CD4-positive, alpha-beta T cell treated with Interleukin-17A for 4 hours (primary cell): ENCODE measurements at places on chromosomes 5 and 9.

DNA sequence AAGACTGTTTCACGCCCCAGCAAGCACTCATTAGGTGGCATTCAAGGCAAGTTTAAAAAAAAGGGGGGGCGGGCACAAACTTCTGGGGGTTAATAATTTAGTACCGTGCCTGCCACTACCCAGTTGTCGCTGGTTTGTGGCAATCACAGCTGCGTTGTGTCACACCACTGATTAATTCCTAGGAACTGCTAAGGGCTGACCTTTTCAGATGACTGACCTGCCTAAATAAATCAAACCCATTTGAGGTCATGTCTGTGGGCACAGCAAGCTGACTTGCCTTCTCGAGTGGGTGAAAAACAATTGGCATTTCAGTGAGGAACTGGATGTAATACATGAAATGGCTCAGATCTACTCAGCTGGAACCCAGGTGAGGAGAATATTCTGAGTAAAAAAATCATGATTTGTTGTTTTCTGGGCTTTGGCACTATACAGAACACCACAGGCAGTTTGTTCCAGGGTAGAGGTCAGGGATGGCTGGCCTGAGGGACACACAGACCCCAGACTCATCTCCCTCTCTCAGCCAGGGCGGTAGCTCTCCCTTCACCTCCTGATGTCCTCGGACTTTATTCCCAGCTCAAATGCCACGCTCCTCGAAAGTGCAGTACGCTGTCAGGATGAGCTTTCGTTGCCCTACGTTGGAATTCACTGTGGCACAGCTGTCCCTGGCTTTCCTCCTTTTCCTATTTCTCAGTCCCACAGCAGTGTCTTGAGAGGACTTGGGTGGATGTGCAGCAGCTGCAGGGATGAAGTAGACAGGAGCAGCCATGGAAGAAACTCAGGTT is 15.5 kb upstream of the MGAT1 start:
- no peak for DNase-seq

- DNase-seq: no peak
Observed at GRCh38 chr5:53568401-53568800, 8.0 kb downstream of the NDUFS4 start.

DNA sequence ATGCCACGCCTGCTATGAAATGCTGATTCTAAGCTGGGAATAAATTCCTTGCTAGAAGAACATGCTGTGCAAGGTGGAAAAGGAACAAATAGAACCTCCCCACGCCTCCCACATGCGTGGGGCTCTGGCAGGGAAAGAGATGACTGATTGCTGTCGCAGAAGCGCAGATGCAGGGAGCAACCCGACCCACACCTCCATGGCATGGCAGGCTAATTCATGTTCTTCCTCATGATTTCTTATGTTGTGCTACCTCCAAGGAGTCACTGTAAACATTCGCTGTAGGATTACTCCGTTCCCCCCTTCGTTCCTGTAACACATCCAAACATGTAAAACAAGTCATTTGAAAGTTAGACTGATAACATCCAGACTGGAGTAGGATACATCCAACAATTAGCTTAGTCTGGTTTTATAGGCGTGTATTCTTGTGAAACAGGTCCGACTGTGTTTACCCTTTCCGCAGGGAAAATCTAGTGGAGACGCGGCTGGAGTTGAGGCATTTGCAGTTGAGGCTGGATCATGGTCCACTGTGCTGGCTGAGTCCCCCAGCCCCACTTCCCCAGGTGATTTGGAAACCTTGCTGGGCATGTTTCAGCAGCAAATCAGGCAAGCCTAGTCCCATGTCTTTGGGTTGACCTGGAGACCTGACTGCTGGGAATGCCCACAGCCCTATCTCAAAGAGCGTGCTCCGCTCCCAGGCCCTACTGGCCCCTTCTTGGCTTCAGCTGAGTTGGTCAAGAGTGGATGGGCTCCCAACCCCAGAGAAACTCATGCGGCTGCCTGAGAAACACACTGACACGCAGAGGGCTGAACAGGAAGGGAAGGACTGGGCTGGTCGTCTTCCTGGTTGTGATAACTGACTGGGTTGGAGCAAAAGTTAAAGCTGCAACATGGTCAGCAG is 24.8 kb upstream of the ANKRD33B start:
- DNase-seq: no peak

DNA sequence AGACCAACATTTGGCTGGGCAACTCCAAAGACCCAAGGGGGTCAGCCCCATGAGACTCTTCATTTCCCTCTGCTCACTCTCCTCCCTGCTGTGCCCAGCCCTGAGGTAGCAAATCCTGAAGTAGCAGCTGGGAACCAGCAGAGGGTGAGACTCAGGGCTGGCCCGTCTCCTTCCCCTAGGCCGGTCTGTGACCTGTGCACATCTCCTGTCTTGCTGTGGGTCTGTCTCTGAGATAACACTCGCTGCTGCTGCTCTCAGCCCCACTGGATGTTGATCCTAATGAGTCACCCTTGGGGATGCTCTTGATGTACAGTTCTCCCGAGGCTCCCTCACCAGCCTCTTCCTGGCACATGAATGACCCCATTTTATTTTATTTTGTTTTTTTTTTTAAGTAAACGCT is 7.3 kb upstream of the OR2V1 start:
- no peak for DNase-seq

DNA sequence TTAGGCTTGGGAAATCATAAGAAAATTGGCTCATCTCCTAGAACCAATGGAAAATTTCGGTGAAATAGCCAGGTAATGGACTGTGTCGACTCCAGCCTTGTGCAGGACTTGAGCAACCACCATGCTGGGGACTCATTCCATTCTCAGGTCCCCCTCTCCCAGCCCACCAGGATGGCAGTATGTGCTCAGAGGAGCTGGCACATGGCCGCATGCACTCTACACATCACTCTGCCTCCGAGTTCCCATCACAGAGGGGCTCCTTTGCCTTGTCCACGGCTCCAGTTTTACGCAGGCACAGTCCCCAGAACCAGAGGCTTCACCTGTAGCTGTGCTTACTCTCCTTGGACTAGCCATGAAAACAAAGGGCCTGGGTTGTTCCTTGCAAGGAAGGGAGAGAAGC is 149.3 kb downstream of the PAX5 start:
- no peak for DNase-seq

DNA sequence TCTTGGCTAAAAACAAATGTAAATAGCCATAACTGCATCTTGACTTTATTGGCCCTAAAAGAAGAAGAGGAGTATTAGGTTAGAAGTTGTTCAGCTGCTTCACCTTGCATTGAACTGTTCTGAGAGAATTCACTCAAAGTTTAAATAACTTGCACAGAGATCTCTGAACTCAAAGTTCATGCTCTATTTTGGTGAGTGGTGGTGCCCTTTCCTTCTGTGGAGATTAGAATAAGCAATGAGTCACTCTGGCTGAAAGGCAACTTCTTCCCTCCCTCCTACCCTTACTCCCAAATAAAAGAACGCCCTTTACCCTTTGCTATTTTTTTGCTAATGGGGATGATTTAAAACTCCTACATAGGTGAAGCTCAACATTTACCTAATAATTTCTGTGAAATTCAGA is 48.9 kb downstream of the ERMP1 start:
- DNase-seq: no peak

DNA sequence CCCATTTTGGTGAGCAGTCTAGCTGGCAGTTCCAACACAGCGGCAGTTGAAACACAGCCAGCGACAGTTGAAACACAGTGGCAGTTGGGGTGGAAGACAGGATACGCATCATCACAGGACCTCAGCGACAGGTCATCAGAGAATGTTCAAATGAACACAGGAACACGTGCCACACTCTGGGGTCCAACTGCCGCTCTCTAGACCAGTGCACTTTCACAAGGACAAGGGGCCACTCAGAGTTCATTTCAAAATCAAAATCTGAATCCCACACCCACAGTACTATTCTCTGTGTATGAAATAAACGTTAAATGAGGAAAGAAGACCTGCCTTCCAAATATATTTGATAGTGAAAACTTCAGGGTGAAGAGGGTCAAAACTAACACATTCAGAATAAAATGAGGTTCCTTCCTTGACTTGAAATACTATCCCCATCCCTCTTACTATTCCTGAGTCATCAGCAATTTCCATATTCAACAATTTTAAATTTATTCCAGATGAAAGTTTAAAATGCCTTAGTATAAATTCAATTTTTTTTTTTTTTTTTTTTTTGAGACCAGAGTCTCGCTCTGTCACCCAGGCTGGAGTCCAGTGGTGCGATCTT is 53.0 kb upstream of the SIMC1 start:
- no peak for DNase-seq

DNA sequence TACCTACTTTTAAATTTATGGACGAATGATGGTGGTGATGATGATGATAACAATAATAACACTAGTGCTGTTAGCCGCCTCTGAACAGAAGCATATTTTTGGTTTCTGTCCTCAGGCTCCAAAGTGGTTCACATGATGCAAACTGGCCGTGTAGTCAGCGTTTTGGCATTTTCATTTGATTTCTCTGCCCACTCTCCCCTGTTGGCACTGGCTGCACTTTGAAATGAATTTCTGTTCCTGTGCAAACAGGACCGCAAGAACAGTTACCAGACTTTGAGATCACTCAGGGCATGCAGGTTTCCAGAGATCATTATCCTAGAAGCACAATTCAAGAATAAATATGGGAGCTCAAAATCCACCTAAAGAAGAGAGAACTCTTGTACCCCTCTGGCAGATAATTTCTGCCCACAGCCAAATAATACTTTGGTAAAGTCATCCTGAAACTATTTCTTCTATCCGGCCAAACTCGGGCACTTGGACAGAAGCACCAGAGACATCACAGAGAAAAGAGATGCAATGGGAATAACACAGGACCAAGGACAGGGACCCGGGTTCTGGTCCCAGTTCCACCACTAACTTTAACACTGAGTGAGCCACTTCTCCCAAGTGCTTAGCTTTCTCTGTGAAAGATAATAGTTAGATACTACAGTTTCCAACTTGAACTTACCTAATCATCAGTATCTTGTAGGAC is 201.7 kb upstream of the PTGER4 start:
- no peak for DNase-seq

DNA sequence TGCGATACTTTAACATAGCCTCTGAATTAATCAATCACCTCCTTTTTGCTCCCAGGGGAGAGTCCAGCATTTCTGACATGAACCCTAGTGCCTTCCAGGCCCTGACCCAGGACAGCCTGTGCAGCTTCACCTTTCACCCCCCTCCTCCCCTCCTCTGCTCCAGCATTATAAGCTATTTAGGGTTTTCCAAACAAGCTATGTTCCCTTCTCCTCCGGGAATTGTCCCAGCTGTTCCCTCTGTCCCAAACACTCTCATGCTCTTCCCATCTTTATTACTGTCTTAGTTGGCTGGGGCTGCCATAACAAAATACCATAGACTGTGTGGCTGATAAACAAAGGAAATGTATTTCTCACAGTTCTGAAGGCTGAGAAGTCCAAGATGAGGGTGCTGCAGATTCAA is 161.5 kb downstream of the EBF1 start:
- no peak for DNase-seq

GRCh38 chr5:39598661-39599248 is 174.0 kb upstream of the DAB2 start:
- no peak for DNase-seq

- no peak for DNase-seq
Observed at GRCh38 chr5:153905219-153905618, 133.5 kb downstream of the FAM114A2 start.

GRCh38 chr5:81925981-81926380 is 45.8 kb upstream of the ATG10 start:
- DNase-seq: no peak

- no peak for DNase-seq
Observed at GRCh38 chr9:114694719-114695269, 12.8 kb upstream of the TEX48 start.

- DNase-seq: no peak
Observed at GRCh38 chr9:70387663-70388062, 26.8 kb downstream of the KLF9 start.

DNA sequence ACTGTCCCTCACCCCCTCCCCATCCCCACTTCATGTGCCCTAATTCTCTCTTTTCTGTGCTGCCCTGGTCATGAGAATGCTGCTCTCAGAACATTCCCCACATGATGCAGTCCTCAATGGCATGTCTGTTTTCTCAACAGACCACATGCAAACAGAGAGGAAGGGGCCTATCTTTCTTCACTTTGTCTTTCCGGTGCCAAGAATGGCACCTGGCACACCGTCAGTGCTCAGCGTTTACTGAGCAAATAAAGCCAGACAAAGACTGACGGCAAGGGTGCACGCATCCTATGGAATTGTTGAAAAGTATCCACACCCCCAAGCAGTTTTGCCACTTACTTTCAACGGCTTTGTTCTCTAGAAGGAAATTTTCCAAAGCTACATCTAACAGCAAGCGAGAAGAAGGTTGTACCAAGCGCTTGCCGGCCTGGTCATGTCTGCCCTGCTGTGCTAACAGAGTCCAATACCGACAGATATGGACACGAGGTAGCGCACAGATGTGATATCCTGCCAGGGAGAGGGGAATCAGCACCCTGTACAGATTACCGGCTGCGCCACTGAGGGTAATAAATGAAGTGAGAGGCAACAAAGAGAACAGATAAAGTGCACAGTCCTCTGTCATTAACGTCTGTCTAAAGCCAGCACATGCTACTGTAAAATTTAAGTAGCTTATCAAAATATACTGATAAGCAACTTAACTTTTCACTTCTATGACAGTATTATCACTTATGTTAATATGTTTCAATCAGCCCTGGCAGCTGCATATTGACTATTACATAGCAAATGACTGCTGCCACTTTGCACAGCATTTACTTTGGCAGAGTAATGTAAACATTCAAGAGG is 251.7 kb downstream of the DENND1A start:
- no peak for DNase-seq

DNA sequence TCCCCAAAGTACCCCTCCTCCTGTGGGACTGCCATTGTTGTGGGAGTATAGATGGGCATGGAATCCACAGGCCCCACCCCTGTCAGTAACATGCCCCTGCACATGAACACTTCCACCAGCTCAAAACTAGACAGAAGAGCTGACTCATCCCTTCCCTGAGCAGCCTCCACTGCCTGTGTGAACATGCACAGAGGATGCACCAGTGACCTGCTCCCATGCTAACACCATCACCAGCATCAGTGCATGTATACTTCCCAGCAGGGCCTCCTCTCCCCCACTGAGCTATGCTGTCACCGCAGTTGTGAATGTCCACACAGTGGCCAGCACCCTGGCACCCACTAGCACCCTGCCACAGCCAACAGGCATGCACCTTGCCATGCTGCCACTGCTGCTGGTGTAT is 939.8 kb downstream of the EFNA5 start:
- DNase-seq: no peak

- no peak for DNase-seq
Observed at GRCh38 chr9:136230365-136230764, 15.2 kb downstream of the QSOX2 start.

DNA sequence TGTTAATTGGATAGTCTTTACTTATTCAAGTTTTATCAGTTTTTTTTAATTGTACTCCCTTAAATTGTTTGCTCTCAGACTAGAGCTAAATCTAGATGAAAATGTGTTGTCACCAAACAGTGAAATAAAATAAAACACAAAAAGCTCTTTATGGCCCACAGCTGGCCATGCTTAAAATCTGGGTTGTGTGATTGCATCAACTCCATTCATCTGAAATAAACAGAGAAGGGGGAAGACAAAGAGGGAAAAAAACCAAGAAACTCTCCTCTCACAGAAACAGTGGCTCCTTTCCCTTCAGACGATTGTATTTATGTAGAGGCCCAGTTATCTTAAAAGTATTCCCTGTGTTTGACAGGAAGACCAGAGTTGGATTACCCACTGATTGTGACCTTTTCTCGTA is 422.4 kb downstream of the IRX1 start:
- DNase-seq: no peak

GRCh38 chr5:126368239-126368812 is 54.9 kb upstream of the GRAMD2B start:
- no peak for DNase-seq
